Stimulated activated CD8-positive, alpha-beta memory T cell treated with anti-CD3 and anti-CD28 coated beads, Interleukin-4, amount 100 ng/mL, for 24 hours (primary cell): ENCODE measurements at places on chromosomes 13 and 19.

- DNase-seq, result no peak
These were observed at the start of gene ZNF560 for GRCh38 chr19:9498183-9498902. Gene ZNF560 (minus strand): TSS chr19:9498616. CDS start chr19:9475313, 23,303 bp downstream.

DNA sequence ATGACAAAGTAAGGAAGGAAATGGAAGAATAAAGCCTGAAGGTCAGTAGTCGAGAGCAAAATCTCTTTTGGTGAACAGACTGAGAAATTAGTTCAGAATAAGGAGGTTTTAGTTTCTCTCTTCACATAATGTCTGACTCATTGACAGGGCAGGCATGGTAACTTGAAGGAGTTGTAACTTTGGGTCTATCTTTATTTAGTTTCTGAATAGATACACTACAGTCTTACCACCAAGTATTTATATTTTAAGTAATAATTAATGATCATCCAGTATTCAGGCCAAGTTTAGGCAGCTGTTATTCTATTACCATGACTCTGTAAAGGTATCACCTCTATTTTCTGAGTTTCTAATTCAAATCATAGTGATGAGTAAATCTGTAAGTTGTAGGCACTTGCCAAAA lies 219.9 kb downstream of the SPRY2 start:
- no peak for DNase-seq

- DNase-seq, result no peak
These were observed 12.8 kb upstream of the C19orf12 start for GRCh38 chr19:29727906-29728305.

- DNase-seq, result no peak
These were observed 48.1 kb downstream of the MPHOSPH8 start for GRCh38 chr13:19681517-19681916.

DNA sequence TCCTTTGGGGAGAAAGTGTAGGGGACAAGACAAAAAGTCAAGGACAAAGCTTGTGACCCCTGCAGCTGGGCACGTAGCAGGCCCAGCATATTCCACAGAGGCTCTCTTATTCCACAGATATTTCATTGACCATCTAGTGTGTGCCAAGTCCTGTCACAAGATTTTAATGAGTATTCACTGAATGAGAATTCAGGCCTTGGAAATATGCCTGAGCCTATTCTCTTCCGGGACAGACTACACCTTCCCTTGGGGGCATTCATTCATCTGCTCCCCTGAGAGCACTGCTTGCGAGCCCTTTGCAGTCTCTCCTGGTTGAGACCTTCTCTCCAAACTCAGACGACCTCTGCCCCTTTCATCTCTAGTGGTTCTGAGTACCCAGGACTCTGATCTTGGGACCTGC lies 25.5 kb downstream of the ERICH6B start:
- DNase-seq, result no peak

DNA sequence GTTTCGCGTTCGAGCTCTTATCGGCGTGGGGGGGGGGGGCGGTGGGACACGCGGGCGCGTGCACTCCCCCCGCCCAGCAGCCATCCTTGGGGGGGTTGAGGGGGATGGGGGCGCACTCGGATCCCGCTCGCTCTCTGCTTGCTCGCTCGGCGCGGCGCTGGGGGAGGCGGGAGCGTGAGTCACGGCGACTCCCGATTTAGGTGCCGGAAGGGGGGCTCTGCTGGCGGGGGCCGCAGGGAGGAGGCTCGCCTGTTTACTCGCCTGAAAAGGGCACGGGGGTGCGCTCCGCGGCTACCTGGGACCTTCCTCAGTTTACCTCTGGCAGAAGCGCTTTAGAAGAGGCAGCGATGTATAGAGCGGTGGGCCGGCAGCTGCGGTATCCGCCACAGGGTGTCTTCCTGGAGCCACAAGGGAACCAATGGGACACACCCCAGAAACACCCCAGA lies 1.1 kb upstream of the PDE4A start:
- DNase-seq, result peak; percentile 50

DNA sequence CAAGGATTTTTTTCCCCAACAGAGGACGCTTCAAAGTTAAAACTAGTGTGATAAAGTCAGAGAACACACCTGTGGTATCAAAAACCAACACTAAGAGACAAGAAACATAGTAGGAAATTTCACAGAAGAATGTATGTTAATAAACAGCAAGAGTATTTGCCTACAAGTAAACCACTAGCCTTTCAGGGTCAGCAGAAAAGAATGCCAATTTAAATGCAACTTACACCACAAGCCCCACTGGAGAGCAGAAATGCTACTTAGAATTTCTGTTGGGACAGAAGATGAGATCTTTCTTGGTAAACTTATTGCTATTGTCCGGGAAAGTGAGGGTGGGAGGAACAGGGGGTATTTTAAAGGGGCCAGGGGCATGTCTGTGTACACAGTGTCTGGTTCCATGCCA lies 68.6 kb downstream of the STK24 start:
- DNase-seq, result no peak
